Ecto neural progenitor cell (in vitro differentiated cells): ENCODE measurements at places on chromosomes 12 and 14.

- no peak for DNase-seq
Observed at GRCh38 chr14:97185186-97185585, 388.0 kb downstream of the VRK1 start.

- no peak for DNase-seq
Observed at GRCh38 chr12:80925237-80925636, 12.5 kb downstream of the LIN7A start.

GRCh38 chr14:73143003-73143402 lies 6.7 kb downstream of the PSEN1 start:
- DNase-seq, result peak; percentile 52

GRCh38 chr12:25337916-25338315 lies 87.2 kb upstream of the KRAS start:
- no peak for DNase-seq

DNA sequence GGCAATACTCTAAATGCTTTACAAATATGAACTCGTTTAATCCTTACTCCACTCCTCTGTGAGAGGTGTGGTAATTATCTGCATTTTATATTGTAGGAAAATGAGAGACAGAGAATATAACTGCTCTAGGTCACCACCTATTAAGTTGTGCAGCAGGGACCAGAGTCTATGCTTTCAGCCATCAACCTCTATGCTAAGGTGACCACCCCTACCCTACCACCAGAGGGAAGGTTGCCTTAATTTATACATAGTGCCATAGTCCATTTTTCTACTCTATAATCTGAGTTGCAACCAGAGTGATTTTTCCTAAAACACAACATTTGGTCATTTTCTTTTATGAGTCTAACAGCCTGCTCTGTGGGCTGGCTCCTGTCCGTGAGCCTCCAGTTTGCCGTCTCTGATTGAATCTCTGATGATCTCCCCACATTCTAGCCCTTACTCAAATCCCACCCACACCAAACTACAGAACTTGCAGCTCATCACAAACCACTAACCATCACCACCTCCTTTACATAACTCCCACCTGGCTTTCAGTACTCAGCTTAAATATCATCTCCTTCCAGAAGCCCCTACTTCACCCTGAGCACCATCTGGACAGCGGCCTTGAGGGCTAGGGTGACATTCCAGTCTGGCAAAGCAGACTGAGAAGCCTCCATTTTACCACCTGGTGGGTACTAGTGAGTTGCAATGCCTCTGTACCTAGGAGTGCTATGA lies 126.6 kb downstream of the PPM1H start:
- no peak for DNase-seq

GRCh38 chr14:63833728-63834127 lies 19.1 kb upstream of the SYNE2 start:
- no peak for DNase-seq

- peak; percentile 81 for DNase-seq
Observed at GRCh38 chr12:76878099-76878898, 520 bp downstream of the CSRP2 start.

DNA sequence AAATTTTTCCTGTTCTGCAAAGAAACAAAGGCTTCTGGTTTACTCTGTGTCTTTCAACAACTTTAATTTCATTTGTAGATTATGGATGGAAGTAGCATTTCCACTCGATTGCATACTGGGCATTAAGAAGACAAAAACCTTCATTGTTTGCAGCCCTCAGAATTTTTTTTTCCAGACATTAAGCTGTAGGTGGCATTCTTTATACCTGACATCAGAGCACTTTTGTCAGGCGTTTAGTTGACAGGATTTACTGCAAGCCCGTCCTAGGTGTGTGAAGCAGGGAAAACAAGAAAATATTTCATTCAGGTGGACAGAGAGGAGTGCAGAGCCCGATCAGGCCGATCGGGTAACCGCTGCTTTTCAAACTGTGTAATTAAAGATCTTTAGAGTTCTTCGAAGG lies 107.5 kb downstream of the TMEM260 start:
- no peak for DNase-seq

DNA sequence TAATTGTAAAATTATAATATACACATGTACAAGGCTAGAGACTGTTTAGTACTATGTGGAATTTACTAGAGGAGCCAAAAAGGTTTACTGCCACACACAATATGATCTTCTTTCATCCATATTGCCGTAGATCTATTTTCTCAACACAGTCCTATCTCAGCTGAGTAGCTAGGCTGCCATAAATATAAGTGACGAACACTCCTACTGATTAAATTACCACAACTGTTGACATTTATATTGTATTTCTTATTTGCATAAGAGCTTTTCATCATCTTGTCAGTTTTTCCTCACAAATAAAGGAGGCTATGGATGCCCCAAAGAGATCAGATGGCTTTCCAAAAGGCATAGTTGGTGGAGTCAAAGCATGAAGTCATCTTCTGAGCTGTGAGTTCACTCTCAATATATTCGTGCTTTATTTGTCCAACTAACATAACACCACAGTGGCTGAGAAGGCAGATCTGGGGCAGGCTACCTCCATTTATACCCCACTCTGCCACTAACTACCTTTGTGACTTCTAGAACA lies 78.6 kb downstream of the CCDC59 start:
- no peak for DNase-seq

GRCh38 chr14:23175823-23176222 lies 7.6 kb downstream of the SLC7A8 start:
- DNase-seq, result no peak

GRCh38 chr14:58815161-58815701 lies 177.5 kb downstream of the DACT1 start:
- no peak for DNase-seq

DNA sequence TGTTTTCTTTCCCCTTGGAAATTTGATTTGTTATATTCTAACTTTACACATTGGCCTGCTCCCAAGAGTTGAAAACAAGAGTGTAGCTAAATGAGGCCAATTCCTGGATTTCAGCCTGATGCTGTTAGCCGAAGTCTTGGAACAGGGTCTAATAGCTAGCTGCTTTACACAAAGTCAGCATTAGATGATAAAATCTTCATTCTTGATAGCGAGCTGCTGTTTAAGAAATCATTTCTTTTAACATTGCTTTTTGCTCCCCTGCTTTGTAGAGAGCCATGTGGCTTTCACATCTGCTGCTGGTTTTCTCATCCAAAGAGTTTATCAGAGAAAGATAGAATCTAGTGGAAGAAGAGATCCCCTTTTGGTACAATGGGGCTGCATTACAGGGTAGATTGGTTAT lies 22.3 kb downstream of the FBXW8 start:
- no peak for DNase-seq

DNA sequence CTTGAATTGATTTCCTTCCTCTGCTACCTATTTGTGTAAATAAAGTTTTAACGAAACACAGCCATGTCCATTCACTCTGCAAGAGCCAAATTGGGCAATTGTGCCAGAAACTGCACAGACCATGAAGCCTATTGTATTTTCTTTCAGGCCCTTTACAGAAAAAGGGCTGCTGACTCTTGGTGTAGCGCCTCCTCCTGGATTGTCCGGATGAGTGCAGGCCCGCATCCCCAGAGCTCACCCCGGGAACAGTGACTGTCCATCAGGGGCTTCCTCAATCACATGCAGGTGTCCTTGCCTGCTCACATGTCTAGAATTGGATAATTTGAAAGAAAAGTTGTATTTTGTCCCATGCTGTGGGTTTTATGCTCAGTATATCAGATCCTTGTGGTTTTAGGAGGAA lies 1282.2 kb downstream of the AACS start:
- no peak for DNase-seq

DNA sequence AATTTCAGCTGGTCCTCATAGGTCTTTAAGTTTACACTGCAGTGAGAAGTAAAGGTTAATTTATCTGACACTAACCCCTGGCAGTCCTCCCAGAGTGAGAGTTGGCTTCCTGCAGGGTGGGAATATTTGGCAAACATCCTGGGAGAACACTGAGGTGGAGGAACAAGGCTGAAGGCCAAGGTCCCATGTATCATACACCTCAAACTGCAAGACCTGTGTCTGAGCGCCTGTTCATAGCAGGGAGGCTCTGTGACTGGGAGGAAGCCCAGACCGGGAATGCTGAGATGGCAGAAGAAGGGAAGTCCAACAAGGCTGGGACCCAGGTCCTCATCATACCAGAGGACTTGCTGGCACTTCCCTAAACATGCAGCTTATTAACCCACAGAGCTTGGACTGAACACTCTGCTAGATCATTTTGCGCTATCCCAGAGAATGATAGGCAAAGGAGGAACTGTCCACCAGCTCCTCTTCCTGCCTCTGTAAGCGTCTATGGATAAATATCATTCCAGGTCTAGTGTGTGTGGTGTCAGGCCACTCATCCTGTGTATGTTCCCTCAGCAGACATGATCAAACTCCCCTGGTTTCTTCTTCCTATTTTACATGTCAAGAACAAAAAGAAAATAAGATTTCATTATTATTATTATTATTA lies 199.6 kb upstream of the CNOT2 start:
- no peak for DNase-seq

DNA sequence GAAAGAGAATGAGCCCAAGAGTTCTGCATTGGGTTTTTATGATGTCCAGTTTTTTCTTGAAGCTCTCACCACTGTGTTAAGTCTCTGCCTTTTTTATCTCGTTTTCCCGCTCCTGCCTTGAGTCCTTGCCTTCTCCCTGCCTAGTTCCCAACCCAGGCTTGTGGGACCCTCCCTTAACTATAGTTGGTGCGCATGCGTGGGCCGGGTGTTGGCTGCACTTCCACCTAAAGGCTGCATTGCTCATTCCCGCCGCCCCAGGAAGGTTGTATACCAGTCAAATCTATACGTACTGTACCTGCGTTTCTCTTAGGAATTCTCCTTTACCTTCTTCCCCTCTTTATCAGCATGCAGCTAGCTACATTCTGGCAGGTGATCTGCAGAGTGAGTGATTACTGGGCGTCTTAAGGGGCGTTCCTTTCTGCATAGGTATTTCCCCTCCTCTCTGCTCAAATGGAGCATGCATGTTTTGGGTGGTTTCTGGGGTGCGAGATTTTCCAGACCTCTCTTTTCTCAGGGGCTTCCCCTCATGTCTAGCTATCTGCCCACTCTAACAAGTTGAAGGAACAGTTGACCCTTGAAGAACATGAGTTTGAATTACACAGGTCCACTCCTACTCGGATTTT lies 6.6 kb upstream of the REP15 start:
- no peak for DNase-seq

DNA sequence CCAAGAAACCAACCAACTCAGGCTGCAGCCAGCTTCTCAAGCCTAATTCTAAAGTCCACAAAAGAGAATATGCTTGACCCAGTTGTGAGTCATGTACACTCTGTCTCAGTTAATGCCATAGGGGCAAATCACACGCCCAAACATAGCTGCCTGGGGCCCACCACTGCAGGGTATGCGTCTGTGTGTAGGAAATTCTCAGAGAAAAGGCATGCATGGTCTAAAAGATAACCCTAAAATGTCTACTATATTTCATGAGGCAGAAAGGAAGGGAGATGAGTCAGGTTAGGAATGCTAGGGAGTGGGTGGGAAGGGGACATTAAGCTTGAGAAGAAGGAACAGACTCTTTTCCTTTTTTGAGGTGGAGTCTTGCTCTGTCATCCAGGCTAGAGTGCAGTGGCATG lies 22.3 kb upstream of the SPTLC2 start:
- no peak for DNase-seq

DNA sequence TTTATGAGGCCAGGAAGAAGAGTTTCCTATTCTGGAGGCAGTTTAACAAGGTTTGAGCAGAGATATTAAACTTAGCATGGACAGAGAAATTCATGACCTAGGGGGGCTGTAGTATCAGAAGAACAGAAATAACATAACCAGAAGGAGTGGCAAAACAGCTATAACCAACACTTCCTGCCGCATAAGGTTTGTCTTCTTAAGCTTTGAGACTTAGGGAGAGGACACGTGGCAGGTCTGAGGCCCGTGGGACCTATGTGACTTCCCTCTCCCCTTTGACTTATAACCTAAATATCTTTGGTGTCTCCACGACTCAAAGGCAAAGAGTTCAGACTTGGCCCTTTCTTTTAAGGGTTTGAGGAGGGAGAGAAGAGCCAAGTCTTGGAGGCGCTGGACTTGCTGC lies 119.1 kb upstream of the PZP start:
- DNase-seq, result no peak

GRCh38 chr12:27852742-27853141 lies 72.7 kb upstream of the MANSC4 start:
- no peak for DNase-seq

DNA sequence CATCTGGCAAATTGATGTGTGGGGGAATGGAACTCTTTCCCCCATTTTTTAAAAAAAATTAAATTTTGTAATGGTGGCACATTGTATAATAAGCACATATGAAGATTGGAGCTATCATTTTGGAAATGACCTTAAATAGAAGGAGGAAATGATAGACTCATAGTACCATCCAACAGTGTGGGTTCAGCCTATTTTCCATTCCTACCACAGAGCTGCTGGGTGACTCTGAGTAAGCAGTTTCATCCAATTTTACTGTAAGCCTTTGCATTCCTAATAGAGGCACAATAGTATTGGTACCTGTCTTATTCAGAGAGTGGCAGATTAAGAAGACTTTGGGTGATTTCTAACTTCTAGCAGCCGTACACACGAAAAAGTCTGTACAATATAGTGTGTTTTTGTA lies 304.5 kb downstream of the RAD51B start:
- no peak for DNase-seq

- no peak for DNase-seq
Observed at GRCh38 chr14:39554576-39554975, 122.3 kb upstream of the FBXO33 start.

- DNase-seq, result no peak
Observed at GRCh38 chr12:115230606-115231005, 546.6 kb upstream of the TBX3 start.

- DNase-seq, result no peak
Observed at GRCh38 chr12:78189656-78190055, 359.0 kb downstream of the NAV3 start.

- no peak for DNase-seq
Observed at GRCh38 chr14:51546099-51546498, 105.6 kb upstream of the FRMD6 start.

- DNase-seq, result no peak
Observed at GRCh38 chr14:91369628-91370445, 47.8 kb downstream of the CCDC88C start.

DNA sequence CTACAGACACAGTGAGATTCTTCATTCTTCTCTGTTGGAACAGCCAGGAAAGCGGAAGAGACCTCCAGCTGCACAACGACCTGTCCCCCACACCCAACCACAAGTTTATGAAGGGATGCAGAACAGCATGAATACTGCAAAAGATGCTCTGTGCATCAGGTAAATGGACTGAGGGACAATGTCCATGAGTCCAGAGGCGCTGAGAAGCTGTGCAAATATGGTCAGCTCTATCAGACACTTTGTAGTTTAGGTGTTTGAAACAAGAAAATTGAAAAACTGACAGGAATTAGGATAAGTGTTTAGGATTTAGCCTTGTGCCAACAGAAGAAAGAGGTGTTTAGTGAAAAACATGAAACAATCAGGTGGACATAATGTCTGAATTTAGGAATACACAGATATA lies 33.1 kb upstream of the PZP start:
- no peak for DNase-seq

DNA sequence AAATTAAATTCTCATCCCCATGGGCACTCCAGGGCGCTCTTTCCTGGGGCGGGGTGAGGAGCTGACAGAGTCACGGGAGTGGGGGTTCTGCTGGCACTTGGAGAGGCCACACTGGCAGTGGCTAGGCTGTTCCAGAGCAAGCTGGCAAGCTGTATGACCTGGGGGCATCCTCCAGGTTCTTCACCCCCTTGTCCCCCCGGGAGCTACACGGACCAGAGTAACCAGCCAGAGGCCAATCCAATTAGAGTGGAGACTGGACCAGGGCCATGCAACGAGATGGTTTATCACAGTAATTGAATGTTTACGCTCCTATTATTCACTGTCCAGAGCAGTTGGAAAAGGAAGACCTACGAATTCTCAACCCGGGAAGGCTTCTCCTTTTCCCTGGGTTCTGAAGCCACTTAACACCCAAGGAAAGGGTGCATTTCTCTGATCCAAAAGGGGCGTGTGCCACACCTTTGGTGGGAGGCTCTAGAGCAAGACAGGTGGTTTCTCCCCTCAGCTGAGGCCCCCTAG lies 43.8 kb upstream of the PNMA1 start:
- DNase-seq, result no peak
